ENCODE measurements at places on chromosomes 6 and 20.

DNA sequence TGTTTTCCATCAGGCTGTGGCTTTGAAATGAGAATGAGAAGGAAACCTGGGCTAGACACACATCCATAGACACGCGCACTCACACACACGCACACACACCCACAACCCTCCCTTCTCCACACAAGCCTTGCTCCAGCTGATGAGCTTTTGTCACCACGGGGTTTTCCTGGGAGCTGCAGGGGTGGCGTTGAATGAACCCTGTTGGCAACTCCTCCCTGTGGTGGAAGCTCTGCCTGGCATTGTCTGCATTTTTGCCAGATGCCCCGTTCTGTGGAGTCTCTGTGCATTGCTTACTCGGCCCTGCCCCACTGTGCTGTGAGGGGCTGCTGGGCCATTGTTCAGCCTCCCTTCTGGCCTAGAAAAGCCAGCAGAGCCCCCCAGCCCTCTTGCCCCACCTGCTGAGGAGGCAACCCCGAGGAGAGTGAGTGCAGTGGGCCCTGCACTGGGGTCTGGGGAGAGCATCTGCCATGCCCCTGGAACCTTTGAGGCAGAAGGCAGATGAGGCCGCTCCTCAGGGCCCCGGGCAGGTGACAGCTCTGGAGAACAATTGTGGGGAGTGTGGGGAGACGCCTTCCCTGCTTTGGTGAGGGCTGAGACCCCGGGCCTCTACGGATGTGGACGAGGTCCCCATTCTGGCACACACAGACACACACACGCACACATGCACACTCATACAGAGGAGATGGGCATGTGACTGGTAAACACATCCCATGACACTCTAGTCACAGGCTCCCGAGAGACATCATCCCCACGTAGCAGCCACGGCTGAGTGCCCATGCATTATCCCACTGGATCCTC lies 9.9 kb downstream of the ADIG start:
- no peak for DNase-seq

DNA sequence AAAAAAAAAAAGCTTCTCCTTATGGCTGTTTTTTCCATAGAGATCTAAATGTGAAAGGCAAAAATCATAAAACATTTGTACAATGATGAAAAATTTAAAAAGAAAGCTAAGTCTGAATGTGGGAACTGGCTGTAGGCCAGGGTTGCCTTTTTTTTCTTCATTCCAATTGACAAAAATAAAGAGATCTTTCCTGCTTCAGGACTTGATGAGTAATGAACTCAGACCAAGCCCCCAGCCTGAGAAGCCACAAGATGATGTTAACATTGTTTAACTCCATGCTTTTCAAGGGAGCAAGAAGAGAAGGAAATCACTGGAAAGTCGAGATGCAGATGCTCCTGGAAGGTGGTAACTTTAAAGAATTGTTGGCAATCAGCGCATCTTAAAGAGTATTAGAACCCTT lies 41.4 kb downstream of the TRMT6 start:
- no peak for DNase-seq

DNA sequence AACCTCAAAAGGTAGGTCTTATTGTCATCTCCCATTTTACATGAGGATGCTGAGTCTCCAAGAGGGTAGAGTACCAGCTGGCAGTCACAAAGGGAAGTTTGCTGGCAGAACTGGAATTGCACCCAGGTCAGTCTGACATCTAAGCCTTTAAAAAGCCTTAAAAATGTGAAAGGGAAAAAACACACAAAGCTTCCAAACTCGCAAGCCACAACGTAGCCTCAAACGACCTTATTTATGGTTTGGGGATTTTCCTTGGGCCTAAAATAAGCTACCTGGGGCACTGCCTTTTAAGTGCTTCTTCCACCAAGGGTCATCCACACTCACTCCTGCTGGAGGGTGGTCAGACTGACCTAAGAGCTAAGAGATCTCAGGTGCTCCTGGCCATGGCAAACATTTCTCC lies 2.1 kb downstream of the MBOAT1 start:
- DNase-seq, result no peak

DNA sequence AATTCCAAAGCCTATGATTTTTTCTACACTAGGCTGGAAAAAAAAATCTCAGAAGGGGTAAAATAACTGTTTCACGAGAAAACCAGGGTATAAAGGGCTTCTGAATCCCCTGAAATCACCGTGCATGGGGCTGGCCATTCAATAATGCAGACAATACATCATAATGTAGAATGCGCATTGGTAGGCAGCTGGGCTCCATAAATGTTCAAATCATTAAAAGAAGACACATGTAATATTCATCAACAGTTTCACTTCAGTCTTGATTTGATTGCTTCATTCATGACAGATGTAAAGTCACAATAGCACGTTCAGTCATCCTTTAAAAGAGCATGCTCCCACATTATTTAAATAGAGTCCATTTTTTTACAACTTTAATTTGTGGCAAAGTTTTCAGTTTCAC lies 20.5 kb downstream of the PTCHD4 start:
- no peak for DNase-seq

- DNase-seq, result peak; percentile 45
Measured at GRCh38 chr6:143397227-143398222, 53.0 kb downstream of the ADAT2 start.

DNA sequence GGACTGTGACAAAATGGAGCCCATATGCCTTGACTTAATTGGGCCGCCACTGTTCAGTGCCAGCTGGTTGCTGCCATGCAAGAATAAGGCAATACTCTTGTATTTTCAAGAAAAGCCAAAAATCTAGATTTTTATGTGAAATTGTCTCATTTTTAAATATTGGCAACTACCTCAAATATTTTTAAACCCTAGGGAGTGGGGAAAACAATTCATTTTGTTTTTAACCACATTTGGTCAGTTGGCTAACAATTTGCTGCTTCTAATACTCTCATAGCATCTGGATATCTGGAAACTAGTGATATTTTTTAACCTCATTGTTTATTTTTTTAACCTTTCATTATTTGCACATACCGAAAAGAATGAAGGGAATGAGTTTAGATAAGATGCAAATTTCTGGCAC lies 91.0 kb downstream of the EYA2 start:
- DNase-seq, result no peak

- no peak for DNase-seq
Measured at GRCh38 chr6:36079601-36080000, 50.7 kb upstream of the MAPK13 start.

DNA sequence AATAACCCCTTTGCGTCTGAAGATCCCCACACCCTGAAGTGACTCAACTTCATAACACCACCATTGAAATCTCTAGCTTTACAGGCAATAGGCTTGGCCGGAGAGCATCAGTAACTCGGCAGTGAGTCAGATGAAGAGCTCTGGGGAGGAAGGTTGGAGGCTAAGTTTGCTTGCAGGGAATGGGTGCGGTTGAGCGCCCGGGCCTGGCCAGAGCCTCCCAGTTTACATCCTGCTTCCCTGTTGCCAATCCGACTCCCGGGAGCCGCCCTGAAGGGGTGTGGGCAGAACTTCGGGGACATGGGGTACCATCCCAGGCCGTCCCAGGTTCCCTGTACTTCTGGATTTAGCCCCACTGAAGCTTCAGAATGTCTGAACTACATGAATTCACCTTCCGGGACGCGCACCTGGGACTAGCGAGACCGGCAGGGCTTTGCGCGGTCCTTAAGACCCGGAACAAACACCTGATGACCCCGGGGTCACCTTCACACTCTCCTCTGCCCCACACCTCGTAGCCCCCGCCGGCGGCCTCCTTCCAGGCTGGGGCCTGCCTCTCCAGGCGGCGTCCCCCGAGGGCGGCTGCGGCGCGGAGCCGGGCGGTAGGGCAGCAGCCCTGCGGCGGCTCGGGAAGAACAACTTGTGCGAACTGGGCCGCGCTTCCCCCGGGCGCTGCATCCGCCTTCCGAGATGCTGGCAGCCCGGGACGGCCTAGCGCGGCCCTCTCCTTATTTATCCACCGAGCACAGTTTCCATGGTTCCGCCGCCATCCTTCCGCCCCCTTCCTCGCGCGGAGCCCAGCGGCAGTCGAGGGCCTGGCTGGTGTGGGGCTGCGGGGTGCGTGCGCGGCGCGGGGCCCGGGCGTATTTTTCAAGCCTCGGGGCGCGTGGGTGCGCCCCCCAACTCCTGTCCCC lies 56.6 kb upstream of the RREB1 start:
- no peak for DNase-seq

- no peak for DNase-seq
Measured at GRCh38 chr6:157845493-157846259, 22.6 kb downstream of the SNX9 start.

DNA sequence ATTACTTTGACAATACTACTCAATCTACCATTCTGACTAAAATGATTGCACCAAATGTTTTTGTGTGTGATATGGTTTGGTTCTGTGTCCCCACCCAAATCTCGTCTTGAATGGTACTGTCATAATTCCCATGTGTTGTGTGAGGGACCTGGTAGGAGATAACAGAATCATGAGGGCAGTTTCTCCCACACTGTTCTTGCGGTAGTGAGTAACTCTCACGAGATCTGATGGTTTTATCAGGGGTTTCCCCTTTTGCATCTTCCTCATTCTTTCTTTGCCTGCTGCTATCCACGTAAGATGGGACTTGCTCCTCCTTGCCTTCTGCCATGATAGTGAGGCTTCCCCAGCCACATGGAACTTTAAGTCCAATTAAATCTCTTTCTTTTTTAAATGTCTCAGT lies 20.8 kb downstream of the SYCP2 start:
- no peak for DNase-seq

- DNase-seq, result no peak
Measured at GRCh38 chr6:5274231-5274630, 12.9 kb downstream of the FARS2 start.

GRCh38 chr6:116406678-116407345 lies 36.1 kb downstream of the DSE start:
- DNase-seq, result no peak

DNA sequence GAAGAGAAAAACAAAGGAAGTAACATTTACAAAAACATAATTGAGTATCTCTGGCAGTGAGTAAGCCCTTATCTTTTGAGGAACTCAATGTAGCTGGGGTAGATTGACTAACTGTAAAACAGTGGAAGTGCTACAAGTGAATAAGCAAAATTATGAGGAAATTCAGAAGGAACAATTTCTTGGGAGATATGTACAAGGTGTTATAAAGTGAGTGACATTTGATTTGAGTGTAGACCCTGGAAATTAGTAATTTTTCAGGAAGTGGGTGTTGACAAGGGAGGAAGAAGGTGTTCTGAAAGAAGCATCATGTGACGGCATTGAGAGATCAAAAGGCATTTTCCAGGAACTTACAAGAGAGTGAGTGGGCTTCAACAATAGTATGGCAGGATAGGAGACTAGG lies 22.2 kb downstream of the XRN2 start:
- no peak for DNase-seq
